Activated T-helper 1 cell treated with anti-CD3 and anti-CD28 coated beads, Interleukin-12 subunit alpha, Interleukin-12 subunit beta, Interleukin-2, Interleukin-4 antibody, amounts not matched to agents 30 ng/mL and 10 ng/mL and 1 ng/mL, durations not matched to agents 14 hours and 24 hours and 36 hours (primary cell): ENCODE measurements at places on chromosomes 2 and 18. TPM values are rescaled to one million over a fixed set of nuclear protein-coding genes. Genes with fewer than 3 reads are reported as not detected.

GRCh38 chr2:120914839-120915521 is 179.3 kb downstream of the GLI2 start:
- no peaks in the 10 kb centered on the region for H3K4me1 ChIP-seq
- no peak overlapping the region for H3K4me3 ChIP-seq
- peaks cover 2% of the 10 kb centered on the region for H3K27me3 ChIP-seq
- DNase-seq, result no peak
- no peak overlapping the region for H3K27ac ChIP-seq

- peaks cover 13% of the 10 kb centered on the region for H3K4me1 ChIP-seq
- peaks cover 34% of the 10 kb centered on the region for H3K36me3 ChIP-seq
- H3K4me3 ChIP-seq, result no peak overlapping the region
- H3K27ac ChIP-seq, result no peak overlapping the region
- no peak for DNase-seq
- no peaks in the 10 kb centered on the region for H3K27me3 ChIP-seq
Measured at GRCh38 chr18:24121625-24122024, 17.2 kb upstream of the CABYR start.

GRCh38 chr2:46748735-46749531 is 166.7 kb downstream of the MCFD2 start:
- no peak for DNase-seq
- no peaks in the 10 kb centered on the region for H3K27me3 ChIP-seq
- peaks cover 11% of the 10 kb centered on the region for H3K4me1 ChIP-seq
- no peak overlapping the region for H3K27ac ChIP-seq
- H3K4me3 ChIP-seq, result no peak overlapping the region

DNA sequence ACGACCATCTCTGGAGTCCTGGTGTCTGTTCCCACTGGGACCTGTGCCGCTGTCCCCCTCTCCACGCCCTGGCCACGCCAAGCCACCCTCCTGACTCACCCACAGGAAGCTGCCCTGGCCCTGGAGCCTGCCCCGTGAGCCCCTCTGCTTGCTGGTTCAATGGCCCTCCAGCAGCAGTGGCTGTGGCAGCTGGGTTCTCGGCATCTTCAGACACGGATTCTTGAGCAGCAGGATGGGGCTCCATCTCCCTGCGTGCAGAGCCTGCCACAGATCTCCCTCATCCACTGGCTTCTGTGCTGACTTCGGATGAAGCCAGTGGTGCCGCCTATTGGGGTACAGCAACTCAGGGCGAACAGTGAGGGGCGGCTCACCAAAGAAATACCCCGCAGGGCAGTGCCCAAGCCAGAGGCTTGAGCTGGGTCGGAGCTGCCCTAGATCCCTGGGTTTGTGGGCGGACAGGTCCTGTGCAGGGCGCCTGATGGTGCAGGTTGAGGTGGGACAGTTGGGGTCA is 14.0 kb downstream of the CAPN10 start:
- no peaks in the 10 kb centered on the region for H3K27me3 ChIP-seq
- H3K36me3 ChIP-seq, result peaks cover 4% of the 10 kb centered on the region
- DNase-seq, result no peak
- H3K27ac ChIP-seq, result no peak overlapping the region
- no peaks in the 10 kb centered on the region for H3K4me1 ChIP-seq

CPLX4 gene
- total RNA-seq, result not detected in 2 replicates

GRCh38 chr2:113692698-113693428 is 63.6 kb downstream of the SLC35F5 start:
- DNase-seq, result peak; percentile 32
- peaks cover 2% of the 10 kb centered on the region for H3K36me3 ChIP-seq
- H3K4me1 ChIP-seq, result peaks cover 33% of the 10 kb centered on the region

- no peaks in the 10 kb centered on the region for H3K36me3 ChIP-seq
- peaks cover 13% of the 10 kb centered on the region for H3K27me3 ChIP-seq
- H3K4me3 ChIP-seq, result no peak overlapping the region
- DNase-seq, result no peak
Measured at GRCh38 chr18:70246061-70246466, 40.6 kb upstream of the RTTN start.

DNA sequence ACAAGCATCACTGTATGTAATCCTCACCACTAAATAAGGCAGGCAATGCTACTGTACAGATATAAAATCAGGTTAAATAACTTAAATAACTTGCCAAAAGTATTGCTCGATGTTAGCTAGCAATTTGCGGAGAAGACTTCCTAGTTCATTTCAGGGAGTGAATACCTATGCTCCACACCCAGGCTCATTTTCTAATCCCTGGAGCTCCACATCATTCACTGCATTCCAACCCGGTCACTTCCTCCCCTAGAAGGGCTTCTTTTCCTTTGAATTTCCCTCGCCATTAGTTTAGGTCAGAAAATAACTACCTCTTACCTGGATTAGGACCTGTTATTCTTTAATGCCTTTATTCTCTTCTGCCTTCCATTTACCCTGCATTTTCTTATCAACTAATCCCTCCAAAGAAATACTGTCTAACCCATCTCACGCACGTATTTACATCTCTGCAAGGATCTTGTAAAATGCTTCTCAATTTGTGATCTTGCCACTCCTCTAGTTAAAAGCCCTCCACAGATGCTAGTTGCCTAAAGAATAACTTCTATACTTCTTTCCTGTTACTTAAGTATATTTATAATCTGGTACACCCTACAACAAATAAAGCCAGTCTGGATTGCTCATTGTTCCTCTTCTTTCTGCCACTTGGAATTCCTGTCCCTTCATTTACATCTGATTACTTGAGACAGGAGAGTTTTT is 599.8 kb downstream of the NRXN1 start:
- no peak overlapping the region for H3K27ac ChIP-seq
- no peaks in the 10 kb centered on the region for H3K36me3 ChIP-seq
- H3K4me3 ChIP-seq, result no peak overlapping the region
- no peaks in the 10 kb centered on the region for H3K27me3 ChIP-seq
